ENCODE measurements at places on chromosomes 1 and 21.

GRCh38 chr1:53982034-53982762 lies 35.8 kb downstream of the LDLRAD1 start:
- DNase-seq, result no peak

DNA sequence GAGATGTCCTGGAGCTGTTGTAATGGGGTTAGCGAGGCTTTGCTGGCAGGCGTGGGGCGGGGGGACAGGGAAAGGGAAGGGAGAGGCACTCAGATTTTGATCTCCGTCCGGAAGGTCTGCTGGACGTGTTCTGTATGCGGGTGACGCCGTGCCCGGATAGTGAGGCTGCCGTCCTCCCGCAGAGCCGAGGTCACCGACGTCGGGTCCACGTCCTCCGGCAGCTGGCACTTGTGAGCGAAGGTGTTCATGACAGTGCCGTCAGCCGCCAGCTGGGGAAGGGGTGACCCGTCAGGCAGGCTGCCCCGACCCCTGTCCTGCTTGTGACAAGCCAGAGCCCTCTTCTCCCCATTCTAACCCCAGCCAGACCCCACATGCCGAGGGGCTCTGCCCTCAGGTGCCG lies 2.4 kb downstream of the HSPB7 start:
- no peak for DNase-seq

GRCh38 chr1:26364956-26365355 lies 7.6 kb downstream of the ZNF683 start:
- DNase-seq, result no peak

GRCh38 chr1:43512681-43513080 lies 18.0 kb upstream of the PTPRF start:
- no peak for DNase-seq

GRCh38 chr21:38077569-38077968 lies 161.3 kb upstream of the KCNJ6 start:
- no peak for DNase-seq

DNA sequence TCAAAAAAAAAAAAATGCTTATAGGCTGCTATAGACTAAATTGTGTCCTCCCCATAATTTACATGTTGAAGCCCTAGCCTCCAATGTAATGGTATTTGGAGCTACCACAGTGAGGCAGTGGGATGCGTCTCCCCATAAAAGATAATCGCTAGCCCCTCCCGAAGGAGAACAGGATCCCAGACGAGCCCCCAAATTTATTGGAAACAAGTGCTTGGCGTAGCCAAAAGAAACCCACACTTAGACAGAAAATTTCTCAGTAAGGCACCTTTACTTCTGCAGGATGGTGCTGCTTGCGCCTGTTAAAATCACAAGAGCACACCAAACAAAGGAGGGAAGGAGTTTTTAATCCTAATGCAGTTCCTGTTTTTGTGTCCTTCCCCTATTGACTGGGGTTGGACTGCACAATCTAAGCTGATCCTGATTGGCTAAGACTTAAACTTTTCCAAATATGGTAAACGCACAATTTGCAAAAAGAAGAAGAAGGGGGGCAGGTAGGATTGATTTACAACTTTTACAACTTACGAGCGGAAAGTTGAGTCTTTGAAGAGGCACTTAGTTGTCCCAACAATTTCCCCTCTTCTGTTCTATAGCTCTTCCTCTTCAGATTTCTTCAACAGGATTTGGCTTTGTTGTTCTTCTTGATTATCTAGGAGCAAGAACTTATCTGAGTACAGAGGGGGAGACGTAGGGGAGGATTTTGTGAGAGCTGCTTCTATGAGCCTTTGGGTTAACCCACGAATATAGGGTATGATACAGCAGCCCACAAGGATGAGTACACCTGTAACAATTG lies 3.0 kb upstream of the IPP start:
- DNase-seq, result no peak

GRCh38 chr1:237043846-237044636 lies 2.1 kb downstream of the RYR2 start:
- DNase-seq, result no peak

- no peak for DNase-seq
Observed at GRCh38 chr1:97877307-97877706, 43.5 kb downstream of the DPYD start.

- DNase-seq, result no peak
Observed at GRCh38 chr1:2043886-2044285, 6.3 kb upstream of the PRKCZ start.

- DNase-seq, result no peak
Observed at GRCh38 chr1:163614361-163614760, 292.6 kb downstream of the NUF2 start.

All from NCI-H1105 (cell line).